ENCODE measurements at places on chromosomes 16 and 17. TPM values are rescaled to one million over a fixed set of nuclear protein-coding genes. Genes with fewer than 3 reads are reported as not detected.

- peak; percentile 89 for DNase-seq
These were observed 20.6 kb downstream of the ADAM11 start for GRCh38 chr17:44779211-44780025.

Gene LPO
- 2.3 TPM for total RNA-seq

DNA sequence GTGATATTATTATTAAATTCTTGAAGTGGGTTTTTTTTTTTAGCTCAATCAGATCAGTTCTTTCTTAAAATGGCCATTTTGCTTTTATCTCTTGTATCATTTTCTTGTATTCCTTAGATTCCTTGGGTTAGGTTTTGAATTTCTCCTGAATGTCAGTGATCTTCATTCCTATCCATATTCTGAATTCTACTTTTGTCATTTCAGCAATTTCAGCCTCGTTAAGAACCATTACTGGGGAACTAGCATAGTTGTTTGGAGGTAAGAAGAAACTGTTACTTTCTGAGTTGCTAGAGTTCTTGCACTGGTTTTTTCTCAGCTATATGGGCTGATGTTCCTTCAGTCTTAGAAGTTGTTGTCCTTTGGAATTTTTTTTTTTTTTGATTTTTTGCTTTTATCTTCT is 293.1 kb downstream of the MAP2K4 start:
- DNase-seq, result no peak

Gene WFIKKN2
- total RNA-seq, result not detected

- DNase-seq, result no peak
These were observed 41.6 kb upstream of the GSE1 start for GRCh38 chr16:85571563-85571812.

- no peak for DNase-seq
These were observed 116.5 kb downstream of the CLEC16A start for GRCh38 chr16:11060842-11061241.

- DNase-seq, result no peak
These were observed 75.5 kb downstream of the MYH10 start for GRCh38 chr17:8555062-8555461.

DNA sequence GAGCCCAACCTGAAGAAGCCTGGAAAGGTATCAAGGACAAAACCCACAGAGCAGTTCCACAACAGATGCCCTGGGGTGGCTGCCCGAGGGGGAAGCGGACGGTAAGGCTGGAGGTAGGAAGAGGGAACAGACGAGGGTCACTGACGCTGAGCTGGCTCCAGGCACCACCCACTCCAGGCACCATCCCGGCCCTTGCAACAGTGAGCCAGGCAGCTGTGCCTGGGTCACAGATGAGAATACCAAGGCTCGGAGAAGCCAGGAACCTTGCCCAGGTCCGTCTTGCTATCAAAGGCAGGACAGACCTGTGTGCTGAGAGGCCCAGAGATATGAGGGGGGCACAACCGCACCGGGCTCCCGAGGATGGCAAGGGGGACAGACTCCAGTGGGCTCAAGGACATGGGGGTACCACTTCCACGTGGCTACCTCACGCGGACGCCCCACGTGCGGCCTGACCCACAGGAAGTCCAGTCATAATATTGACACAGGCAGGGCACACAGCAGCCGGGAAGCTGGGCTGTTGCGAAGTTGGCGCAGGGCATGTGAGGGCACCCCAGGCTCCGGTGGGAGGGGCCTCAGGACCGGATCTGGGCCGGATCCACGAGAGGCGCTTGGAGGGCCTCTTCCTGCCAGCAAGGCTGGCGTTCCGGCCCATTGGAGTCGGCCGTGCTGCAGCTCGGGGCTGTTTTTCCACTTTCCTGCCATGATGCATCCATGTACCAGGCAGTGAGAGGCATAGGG is 29.9 kb downstream of the PEMT start:
- peak; percentile 73 for DNase-seq

Gene ANKRD40CL
- total RNA-seq, result 9.9 TPM

DNA sequence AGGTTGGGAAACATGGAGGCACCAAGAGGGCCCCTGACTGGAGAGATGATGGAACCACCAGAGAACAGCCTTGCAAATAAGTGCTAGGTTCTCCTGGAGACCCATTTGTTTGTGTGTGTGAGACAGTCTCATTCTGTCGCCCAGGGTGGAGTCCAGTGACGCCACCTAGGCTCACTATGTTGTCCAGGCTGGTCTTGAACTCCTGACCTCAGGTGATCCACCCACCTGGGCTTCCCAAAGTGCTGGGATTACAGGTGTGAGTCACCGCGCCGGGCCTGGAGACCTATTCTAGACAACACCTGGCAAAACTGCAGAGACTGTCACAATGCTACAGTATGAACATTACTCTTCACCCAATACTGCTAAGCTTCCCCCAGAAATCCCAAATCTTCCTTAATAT is 1.5 kb downstream of the NPLOC4 start:
- DNase-seq, result no peak

- DNase-seq, result no peak
These were observed 100.0 kb downstream of the METRNL start for GRCh38 chr17:83179374-83179773.

DNA sequence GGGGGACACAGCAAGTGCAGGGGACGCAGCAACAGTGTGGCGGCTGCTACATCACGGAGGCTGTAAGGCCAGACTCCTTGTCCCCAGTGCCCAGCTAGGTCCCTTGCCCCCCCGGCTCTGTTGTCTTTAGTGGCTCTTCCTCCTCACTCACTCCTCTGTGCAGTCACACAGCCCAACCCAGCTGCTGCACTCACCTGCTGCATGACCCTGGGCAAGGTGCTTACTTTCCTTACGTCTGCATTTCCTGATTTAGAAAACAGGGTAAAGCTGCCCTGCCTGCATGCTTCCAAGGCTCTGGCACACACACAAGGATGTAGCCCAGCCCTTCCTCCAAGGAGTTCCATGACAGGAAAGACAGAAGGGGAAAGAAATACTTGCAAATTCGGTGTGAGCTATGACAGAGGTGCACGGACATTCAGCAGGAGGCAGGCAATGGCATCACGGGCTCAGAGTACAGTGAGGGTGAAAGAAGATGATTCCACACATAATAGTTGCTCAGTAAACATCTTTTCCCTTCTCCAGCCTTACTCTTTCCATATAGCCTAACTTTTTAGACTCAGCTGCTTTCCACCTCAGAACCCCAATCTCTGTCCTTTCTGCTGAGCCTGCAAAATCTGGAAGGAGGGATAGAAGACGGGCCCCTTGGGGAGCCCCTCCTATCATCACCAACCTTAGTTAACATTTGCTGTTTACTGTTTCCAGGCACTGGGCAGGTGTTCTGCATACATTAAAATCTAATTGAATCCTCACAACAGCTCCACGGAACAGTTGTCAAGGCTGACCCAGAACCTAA is 150.9 kb downstream of the MRM1 start:
- DNase-seq, result no peak
